ENCODE measurements at places on chromosomes 1 and 21.

DNA sequence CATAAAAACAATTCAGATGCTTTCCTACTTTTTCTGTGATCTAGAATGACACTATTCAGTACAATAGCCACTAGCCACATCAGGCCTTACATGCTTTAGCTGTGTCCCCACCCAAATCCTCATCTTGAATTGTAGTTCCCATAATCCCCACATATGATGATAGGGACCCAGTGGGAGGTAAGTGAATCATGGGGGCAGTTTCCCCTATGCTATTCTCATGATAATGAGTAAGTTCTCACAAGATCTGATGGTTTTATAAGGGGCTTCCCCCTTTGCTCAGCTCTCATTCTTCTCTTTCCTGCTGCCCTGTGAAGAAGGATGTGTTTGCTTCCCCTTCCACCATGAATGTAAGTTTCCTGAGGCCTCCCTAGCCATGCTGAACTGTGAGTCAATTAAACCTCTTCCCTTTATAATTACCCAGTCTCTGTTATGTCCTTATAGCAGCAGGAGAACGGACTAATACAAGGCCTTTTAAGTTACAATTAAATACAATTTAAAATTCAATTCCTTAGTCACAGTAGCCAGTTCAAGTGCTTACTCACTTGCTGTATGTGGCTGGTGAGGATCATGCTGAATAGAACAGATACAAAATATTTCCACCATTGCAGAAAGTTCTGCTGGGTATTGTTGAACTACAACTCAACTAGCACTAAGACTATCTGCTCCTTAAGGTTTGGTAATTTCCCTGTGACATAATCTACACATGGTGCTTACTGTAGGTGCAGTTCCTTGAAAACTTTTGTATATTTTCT is 106.7 kb downstream of the SCMH1 start:
- no peak for DNase-seq

- no peak for DNase-seq
Measured at GRCh38 chr1:55559161-55559611, 344.0 kb upstream of the USP24 start.

GRCh38 chr1:228160201-228160761 is 5.3 kb upstream of the IBA57 start:
- DNase-seq: no peak

GRCh38 chr1:245609354-245610150 is 454.8 kb downstream of the KIF26B start:
- DNase-seq: no peak

DNA sequence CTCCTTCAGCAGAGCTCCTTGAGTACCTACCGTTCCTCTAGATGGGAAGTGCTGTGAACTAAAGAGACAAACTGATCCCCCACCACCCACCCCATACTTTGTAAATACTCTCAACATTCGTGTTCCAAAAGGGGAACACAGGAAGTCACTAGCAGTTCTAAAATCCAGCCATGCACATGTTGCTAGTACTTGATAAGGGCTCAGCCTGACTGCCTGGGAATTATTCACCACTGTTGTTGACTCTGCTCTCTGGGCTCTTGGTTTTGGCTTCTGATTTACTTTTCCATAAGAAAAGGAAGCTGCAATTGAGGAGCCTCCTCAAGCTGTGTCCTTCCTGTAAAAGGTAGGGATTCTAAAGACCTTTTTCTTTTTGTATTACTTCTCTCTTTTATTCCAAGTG is 67.5 kb downstream of the IVNS1ABP start:
- no peak for DNase-seq

DNA sequence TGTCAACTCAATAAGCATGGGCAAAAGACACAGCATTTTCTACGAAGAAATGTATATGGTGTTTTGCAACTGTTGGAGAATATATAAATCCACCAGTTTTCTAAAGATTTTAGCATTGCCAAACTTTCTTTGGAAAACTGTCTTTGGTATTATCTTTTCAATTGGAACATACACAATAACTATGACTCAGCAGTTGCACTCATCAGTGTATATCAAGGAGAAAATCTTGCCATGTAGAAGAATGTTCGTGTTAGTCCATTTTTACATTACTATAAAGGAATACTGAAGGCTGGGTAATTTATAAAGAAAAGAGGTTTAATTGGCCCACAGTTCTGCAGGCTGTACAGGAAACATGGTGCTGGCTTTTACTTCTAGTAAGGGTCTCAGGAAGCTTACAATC is 41.1 kb downstream of the PRKAA2 start:
- DNase-seq: no peak

- DNase-seq: no peak
Measured at GRCh38 chr1:201250326-201251011, 32.8 kb upstream of the PKP1 start.

DNA sequence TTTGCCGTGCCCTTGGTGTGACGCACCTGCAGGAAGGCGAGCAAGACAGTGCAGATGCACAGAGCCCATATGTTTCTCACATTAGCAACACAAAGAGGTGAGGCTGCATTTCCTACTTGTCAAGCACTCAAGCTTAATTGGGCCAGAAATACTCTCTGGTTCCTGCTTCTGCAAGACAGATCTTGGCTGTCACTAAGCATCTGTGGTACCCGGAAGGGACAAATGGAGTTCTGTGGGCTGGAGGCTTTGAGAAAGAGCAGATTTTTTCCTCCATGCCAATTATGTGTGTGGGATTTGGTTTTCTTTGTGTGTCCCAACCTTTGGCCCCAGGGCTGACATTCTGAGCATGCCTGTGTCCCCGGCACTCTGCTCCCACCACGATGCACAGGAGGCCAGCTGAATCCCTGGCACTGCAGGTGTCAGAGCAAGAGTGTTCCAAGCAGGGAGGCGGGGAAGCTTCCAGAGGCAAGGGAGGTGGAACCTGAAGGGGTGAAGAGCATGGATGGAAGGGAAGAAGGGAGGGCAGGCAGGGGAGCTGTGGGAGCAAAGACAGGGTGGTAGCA is 52.0 kb upstream of the STUM start:
- no peak for DNase-seq

- no peak for DNase-seq
Measured at GRCh38 chr1:215344539-215344938, 222.6 kb upstream of the KCTD3 start.

GRCh38 chr21:36463991-36464390 is 15.9 kb downstream of the CLDN14 start:
- no peak for DNase-seq

DNA sequence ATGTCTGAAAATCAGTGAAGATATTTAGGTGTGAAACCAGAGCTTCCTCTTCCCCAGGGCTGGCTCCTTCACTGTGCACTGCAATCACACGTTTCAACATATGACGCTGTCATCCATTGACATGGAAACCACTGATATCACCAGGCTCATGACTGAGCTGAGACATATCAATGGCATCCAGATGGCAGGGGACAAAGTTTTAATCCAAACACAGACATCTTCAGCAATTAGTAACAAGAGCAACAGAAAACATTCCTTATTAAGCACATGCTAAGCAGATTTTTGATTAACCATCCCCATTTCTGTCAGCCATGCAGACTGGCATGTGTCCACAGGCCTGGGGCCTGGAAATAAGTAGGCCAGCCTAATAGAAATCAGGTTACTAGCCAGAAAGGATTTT is 108.0 kb upstream of the ADAR start:
- DNase-seq: no peak
